GM12865 (cell line): ENCODE measurements at places on chromosomes 16 and 17.

DNA sequence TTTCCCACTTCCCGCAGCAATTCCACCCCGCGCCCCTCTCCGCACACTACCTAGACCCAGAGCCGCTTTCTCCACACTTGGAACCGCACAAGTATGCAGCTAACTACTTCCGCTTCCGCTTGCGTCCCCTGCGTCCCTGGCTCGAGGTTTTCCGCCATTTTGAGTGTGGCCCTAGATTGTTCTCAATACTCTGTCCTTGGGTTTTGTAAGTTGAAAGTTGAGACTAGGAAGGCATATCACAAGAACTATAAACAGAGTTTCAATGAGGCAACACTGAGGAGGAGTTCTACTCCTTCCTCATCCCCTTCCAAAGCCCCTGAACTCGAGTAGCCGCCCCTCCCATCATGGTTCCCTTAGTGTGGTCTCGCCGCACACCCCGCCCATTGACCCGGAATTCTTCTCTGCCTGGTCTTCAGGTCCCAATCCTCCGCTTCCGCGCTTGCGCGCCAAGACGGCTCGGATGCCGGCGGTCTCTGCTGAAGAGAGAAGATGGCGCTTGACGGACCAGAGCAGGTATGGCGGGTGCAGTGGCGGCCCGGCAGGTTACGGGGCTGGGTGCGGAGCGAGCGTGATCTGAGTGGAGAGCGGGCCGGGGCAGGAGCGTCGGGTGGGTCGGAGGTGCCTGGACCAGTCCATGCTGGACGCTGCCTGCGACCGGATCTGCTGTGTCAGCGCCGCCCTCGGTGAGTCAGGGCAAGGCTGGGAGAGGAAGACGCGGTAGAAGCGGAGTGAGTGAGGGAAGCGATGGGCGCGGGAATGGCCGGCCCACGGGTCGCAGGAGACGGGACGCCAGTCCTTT is at the start of the genes FTSJ3 and PSMC5:
FTSJ3 (minus strand) TSS at position 662 of the 799 bp plus-strand sequence. CDS start 761 bp downstream, outside the sequence.
PSMC5 (plus strand) TSS at position 430 of the 799 bp plus-strand sequence; CDS start at position 490, 60 bp downstream.
- DNase-seq = peak; percentile 97

- no peak for DNase-seq
Measured at GRCh38 chr16:27965801-27966200, 97.7 kb downstream of the GSG1L start.

GRCh38 chr16:27195076-27195741 is 8.1 kb upstream of the KDM8 start:
- no peak for DNase-seq

GRCh38 chr16:58024486-58025350 is 836 bp upstream of the MMP15 start:
- DNase-seq = peak; percentile 24

DNA sequence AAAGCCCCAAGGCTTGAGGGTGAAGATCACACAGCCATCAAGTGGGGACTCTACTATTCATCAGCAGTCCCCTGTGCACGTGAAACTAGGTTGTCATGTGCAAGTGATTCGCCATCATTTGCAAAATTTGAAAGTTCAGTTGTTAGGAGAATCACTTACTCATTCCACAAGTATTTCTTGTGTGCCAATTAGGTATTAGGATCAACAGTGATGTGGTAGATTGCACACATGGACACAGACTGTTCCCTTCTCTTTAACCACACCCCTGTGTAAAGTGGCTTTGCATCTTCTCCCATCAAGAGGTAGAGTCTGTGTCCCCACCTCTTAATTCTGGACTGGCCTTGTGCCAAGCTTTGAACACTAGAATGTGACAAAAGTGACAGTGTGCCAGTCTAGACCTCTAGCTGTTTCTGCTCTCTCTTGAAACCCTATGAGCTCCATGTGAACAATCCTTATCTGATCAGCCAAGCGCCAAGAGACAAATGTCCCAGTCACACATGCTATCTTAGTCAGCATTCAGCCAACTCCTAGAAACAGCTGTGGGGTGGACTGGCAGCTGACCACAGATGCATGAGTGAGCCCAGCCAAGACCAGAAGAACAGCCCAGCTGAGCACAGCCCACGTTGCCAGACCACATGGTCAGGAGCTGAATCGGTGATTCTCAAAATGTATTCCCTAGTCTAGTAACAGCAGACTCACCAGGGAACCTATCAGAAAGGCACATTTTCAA is 31.5 kb upstream of the SHISA9 start:
- DNase-seq = no peak

GRCh38 chr17:46212634-46213435 is 19.6 kb upstream of the KANSL1 start:
- DNase-seq = peak; percentile 83

GRCh38 chr16:57264381-57264780 is 19.3 kb downstream of the ARL2BP start:
- no peak for DNase-seq

DNA sequence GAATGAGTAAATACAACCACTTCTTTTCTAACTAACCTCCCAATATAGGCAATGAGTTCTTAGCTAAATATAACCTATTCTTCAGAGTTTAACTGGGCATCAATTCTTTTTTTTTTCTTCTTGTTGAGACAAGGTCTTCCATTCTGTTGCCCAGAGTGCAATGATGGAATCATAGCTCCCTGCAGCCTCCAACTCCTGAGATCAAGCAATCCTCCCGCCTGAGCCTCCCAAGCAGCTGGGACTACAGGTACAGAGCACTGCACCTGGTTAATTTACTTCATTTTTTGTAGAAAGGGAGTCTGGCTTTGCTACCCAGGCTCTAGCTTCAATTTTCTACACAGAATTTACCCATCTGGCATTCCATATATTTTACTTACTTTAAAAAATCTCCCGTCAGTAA is 1.1 kb downstream of the METTL16 start:
- no peak for DNase-seq
